Mucosa of descending colon (tissue), 3 donors: ENCODE measurements at places on chromosomes 5 and 9. TPM values are rescaled to one million over a fixed set of nuclear protein-coding genes. Genes with fewer than 3 reads are reported as not detected.
A peak's percentile ranks its signal among the peaks of the same experiment; 100 is the strongest.

The GCNT1 gene
- 28.1 TPM for total RNA-seq

The TMEM252 gene
- total RNA-seq: 0.46 TPM

- DNase-seq: no peak
Observed at GRCh38 chr5:98454407-98454806, 319.1 kb upstream of the RGMB start.

- no peak for DNase-seq
Observed at GRCh38 chr9:13165236-13165945, 114.1 kb downstream of the MPDZ start.

DNA sequence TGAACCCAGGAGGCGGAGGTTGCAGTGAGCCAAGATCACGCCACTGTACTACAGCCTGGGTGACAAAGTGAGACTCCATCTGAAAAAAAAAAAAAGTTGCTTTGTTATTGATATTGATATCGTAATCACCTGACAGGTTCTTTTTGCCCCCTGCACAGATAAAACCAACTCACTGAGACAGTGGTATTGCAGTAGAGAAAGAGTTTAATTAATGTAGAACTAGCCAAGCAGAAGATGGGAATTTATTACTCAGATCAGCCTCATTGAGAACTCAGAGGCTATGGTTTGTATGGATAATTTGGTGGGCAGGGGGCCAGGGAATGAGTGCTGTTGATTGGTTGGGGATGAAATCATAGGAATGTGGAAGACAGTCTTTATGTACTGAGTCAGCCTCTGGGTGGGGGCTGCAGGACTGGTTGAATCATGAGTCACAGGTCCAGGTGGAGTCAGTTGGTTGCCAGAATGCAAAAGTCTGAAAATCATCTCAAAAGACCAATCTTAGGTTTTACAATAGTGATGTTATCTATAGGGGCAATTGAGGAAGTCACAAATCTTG lies 35.8 kb upstream of the MEGF10 start:
- DNase-seq: peak; percentile 4

DNA sequence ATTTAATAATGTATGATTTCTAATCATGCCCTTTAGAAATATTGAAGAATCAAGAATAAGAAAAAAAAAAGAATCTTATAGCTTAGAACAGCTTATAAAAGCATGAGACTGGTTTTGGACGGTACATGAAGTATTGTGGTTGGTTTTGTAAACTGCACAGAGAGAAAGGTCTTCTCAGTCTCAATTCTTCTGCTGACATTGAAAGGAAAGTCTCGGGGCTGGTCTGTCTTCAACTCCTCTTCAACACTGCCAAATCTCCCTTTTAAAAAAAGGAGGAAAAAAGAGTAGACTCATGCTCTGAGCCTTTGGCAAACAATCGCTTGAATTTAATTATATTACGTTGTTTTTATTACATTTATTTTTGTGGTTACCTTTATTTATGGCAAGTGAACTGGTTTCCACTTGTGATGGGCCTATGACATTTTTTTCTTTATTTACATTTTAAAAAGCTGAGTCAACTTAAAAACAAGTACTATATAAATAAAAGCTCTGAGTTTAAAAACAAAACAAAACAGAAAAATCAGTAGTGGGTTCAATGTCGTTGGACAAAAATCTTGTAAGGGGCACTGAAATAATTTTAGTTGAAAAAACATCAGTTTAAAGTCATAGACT lies 32.8 kb upstream of the EBF1 start:
- no peak for DNase-seq

- no peak for DNase-seq
Observed at GRCh38 chr9:6880626-6881025, 122.9 kb downstream of the KDM4C start.

DNA sequence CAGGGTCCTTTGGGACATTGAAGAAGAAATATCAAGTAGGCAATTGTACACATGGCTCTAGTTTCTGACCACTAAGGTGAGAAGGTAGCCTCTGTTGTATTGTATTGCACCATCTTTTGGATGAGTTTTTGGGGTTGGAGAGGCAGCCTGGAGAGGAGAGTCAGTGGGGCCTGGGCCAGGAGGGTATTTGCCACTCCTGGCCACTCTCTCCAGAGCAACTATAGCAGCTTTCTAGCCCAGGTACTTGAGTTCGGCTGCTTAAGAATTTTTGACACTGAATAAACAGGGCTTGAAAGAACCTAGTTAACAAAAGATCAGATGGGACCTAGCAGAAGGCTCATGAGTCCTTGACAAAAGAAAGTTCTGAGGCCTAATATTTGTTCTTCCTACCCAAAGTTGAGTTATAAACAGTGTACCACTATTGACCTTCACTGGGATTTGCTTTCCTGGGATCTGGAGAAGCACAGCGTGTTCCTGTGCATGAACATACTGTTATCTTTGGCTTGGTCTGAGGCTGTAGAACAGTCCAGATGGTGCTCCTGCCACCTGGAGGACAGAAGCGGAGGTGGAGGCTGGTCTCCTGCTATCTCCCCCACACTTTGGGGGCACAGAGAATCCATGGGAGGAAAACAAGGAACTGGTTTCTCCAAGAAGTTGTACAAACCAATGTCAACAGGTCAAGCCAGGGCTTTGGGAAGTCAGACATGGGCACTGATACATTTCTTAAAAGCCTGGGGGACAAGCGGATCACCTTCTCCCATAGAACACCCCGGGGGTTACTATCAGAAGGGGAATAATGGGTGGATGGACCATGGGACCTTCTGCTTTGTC lies 110.4 kb upstream of the LIFR start:
- no peak for DNase-seq

DNA sequence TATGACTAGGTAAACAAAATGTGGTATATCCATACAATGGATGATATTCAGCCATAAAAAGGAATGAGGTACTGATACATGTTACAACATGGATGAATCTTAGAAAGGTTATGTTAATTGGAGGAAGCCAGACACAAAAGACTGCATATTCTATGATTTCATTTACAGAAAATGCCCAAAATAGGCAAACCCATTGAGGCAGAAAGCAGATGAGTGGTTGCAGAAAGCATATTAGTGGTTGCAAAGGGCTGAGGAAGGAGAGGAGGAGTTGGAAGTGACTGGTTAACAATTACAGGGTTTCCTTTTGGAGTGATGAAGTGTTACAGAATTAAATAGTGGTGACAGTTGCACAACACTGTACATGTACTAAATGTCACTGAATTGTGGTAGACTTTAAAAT lies 17.7 kb downstream of the PLGRKT start:
- no peak for DNase-seq

The PCDHGA11 gene
- total RNA-seq: 5.6 TPM

DNA sequence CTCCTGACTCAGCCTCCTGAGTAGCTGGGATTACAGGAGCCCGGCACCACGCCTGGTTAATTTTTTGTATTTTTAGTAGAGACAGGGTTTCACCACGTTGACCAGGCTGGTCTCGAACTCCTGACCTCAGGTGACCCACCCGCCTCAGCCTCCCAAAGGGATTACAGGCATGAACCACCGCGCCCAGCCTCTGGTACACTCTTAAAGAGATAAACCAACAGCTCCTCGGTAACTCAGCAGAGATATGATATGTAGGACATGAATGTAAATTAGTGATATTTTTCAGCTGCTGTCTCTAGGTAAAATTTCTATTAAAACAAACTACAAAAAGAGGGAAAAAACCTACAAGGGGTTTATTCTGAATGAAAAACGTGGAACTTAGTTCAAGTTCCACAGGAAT lies 42.8 kb upstream of the HK3 start:
- no peak for DNase-seq

The NIPAL4 gene
- total RNA-seq: 0.70 TPM

- no peak for DNase-seq
Observed at GRCh38 chr9:106927916-106928315, 65.0 kb downstream of the ZNF462 start.

The LCN9 gene
- total RNA-seq: not detected

- DNase-seq: no peak
Observed at GRCh38 chr5:95448789-95449188, 57.6 kb downstream of the FAM81B start.

GRCh38 chr5:53907827-53908226 lies 347.4 kb downstream of the NDUFS4 start:
- no peak for DNase-seq

- no peak for DNase-seq
Observed at GRCh38 chr9:6897207-6897822, 139.5 kb downstream of the KDM4C start.

The C5orf52 gene
- 1.7 TPM for total RNA-seq

DNA sequence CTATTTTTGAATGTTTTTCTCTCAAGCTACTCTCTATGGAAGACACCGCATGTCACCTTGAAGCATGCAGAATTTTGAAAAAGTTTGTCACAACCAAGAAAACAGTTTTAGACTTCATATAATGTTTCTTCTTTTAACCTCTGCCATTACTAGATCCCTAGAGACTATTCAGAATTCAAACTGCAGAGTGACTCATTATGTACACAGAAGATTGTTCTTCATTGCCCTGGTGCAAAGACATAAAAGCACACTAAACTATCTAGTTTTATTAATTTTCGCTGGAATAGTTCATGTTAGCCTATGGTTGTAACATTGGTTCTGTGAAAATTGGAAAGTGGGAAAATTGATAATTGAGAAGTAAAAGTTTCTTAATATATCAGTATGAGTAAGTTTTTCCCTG lies 18.4 kb downstream of the F2RL2 start:
- DNase-seq: no peak

- DNase-seq: no peak
Observed at GRCh38 chr9:89720696-89721175, 115.9 kb downstream of the GADD45G start.

The SPINK6 gene
- total RNA-seq: 3.0 TPM

The CCDC183 gene
- 38.0 TPM for total RNA-seq
